ENCODE measurements at places on chromosomes 2 and 18.

DNA sequence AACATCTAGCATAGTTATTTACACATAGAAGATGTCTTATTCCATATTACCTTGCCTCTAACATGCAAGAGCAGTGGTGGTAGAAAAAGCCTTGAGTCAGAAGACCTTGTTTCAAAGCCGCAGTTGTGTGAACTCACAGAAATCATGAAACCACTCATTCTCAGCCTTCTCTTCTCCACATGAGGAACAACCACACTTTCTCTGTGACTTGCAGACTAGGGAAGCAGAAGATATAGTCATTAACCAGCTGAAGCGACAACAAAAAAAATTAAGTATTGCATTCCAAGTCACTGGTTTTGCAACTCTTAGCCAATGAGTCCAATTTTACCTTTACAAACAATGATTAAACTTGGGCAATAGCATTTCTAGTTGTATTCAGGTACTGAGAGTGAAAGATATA is 19.0 kb downstream of the TWSG1 start:
- no peak for DNase-seq

- no peak for DNase-seq
Observed at GRCh38 chr2:148238561-148238960, 217.7 kb downstream of the MBD5 start.

GRCh38 chr2:111167076-111167862 is 46.6 kb downstream of the BCL2L11 start:
- no peak for DNase-seq

GRCh38 chr18:48949606-48950535 is 894 bp downstream of the SMAD7 start:
- DNase-seq = peak; percentile 52

DNA sequence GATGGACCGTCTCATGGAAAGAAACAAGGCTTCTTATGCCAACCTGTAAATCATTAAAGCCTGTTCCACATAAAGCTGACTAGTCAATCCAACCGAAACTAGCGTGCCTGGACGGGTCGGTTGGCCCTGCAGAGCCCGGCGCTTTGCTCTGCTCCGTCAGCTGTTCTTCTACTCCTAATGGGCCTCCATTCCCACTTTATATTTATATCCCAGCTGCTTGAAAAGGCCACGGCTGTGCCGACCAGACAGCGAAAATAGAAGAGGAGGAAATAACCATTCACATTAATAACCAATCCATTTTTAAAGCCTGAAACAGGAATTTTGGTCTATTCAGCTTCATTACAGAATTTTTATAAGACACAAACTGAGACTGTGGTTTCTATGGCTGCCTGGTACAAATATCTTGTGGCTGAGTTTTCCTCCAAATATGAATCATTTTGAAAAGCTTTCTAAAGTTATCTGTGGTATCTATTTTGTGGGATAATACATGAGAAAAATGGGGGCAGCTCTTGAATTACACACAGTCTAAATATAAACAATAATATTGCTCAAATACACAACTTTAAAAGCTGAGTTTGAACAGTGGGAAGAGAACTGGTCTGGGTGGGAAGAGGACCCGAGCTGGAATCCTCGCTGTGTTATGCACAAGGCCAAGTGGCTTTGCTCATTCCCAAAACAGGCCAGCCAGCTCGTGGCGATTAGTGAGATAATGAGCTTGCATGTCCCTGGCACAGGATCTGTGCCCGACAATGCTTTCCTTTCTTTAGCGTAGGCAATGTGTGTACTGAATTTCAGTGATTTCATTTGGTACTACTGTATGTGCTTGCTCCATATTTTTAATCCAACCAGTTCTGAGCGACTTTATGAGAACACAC is 10.5 kb upstream of the FAM124B start:
- peak; percentile 13 for DNase-seq

GRCh38 chr2:183416753-183417152 is 292.5 kb downstream of the NUP35 start:
- DNase-seq = no peak

DNA sequence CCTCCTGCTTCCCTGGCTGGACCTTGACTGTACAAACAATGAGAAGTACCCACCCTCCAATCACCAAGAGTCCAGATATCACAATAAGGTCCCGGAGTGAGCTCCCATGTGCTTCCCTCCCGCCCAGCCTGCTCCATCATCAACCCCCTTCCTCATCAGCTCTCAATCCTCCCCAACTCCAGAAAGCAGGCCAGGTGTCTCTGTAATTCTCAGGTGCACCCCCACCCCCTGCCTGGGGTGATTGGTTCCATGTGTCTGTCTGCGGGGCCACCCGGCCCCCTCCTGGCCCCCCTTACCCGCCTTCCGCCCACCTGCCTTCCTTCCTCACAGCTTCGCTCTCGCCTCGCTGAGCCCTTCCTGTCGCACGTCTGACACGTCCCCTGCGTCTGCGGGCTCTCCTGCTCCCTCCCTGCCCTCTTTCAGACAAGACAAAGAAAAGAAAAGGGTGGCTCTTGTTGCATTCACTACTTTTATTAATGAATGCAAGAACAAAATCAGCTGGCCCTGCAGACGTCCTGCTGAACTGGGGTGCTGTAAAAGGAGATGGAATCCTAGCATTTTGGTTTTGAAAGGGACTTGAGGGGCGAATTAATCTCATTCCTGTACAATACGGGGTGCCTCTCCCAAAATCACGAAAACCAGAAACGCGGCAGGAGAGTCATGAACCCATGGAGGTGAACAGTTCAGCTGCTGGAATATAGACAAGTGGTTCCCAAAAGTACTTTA is 26.5 kb upstream of the IGFBP2 start:
- DNase-seq = no peak

DNA sequence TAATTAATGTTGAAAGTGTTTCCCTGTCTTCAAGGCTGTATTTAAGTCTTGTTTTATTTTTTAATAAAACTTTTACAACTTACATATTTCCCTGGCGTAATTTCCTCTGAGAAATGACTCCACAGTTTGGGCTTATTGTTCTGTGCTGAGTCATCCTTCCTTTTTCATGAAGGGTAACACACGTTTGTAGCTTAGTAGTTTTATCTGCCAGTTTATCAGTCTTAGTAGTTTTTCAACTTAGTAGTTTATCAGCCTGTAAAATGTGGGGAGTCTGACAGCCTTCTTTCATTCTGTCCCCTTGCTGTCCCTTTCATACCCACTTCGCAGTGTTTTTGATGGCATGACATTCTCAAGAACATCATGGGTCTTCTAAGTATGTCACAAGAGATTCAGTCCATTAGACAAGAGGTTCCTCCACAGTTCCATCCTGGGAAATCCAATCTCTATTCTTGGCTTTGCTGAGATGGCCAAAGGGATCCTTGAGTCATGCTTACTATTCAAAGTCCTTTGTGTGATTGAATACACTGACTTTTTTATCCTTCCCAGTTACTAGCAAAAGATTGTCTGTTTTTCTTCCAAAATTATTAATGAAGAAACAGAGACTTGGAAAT is 60.0 kb upstream of the SGPP2 start:
- DNase-seq = no peak

DNA sequence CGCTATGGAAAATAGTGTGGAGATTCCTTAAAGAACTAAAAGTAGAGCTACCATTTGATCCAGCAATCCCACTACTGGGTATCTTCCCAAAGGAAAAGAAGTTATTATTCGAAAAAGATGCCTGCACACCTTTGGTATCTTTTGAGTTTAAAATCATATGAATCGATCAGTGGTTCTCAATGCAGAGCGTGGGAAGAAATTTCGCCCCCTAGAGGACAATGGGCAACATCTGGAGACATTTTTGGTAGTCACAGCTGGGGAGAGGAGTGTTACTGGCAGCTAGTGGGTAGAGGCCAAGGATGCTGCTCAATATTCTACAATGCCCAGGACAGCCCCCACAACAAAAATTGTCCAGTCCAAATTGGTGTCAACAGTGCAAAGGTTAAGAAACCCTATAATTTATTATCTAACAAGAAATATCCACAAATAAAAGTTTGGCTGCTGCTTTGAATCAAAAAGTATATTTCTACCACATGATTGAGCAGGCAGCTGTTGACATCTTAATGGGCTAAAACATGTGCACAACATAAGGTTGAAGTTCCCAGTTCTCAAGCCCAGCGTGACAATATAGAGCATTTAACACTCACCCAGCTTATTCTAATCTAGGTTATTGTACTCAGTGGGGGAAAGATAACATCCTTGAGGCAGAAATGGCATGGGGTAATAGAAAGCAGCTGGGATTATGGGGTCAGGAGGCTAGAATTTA is 425.7 kb downstream of the LRATD1 start:
- DNase-seq = no peak

- DNase-seq = no peak
Observed at GRCh38 chr2:37489041-37489456, 144.6 kb downstream of the QPCT start.

DNA sequence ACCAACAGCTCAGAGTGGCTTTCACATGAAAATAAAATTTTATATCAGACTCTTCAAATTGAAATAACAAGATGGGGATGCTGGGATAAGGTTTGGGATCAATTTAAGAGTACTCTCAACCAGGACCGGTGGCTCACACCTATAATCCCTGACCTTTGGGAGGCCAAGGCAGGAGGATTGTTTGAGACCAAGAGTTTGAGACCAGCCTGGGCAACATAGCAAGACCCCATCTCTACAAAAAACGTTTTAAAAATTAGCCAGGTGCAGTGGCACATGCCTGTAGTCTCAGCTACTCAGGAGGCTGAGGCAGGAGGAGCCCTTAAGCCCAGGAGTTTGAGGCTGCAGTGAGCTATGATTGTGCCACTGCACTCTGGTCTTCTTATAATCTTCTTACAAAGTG is 2.6 kb downstream of the LMAN2L start:
- no peak for DNase-seq

DNA sequence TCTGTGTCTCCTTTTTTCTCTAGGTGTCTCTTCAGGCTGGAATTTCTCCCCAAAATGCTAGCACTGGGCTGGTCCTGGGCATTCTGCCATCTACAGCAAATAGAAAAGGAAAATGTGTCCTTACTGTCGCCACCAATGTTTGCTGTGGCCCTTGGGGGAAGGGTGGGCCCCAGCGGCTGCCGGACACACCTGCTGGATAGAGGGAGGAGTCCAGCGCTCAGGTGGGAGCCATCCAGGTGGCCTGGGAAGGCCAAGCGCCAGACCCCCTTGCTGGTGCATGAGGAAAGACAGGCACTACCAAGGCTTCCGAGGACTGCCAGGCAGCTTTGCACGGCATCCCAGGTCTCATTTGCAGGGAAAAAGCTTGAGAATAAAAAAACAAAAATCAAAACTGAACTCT is 147.7 kb upstream of the GATA6 start:
- no peak for DNase-seq

DNA sequence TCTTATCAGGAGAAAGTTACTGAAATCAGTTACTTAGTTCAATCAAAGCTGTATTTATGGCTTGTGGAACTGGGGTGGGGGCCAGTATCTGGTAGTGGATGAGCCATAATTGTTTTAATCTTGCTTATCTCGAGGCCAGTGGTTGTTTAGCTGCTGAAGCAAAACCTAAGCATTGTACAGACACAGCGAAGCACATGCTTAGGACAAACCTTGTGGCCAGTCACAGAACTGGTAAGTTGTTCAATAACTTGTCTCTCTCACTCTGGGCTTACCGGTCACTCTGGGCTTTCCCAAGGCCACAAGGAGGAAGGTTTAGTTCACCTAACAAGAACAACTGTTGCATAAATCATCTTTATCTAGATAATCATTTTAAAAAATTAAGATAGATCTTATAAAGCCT is 296.6 kb upstream of the NETO1 start:
- no peak for DNase-seq

DNA sequence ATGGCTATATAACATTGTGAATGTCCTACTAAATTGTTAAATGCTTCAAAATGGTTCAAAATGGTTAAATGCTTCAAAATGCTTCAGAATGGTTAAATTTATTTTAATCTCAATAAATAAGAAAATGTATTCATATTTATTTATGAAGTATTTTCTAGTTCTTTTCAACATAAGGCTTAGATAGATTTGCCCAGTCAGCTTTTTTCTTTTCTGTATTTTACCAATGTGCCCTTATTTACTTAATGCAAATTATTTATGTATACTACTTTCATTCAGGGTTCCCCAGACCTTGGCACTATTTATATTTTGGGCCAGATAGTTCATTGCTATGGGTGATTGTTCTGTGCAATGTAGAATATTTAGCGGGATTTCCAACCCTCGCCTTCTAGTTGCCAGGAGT is 546.7 kb downstream of the RIT2 start:
- DNase-seq = no peak

DNA sequence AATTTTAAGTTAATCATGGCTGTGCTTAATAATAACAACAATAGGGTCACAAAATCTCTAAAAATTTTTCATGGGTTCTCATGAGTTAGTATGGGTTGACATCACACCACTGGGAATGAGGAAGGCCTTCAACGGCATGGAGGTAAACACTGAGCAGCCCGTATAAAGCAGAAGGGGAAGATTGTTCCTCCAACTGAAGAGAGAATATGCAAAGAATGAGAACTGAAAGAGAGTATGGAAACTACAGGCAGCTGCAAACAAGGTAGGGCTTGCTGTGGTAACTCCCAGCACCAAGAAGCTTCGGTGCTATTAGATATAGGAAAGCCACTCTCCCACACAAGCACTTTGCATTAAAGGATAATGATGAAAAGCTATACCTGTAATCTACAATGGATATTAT is 1242.3 kb upstream of the CELF4 start:
- no peak for DNase-seq

- DNase-seq = no peak
Observed at GRCh38 chr18:23238152-23238531, 102.9 kb downstream of the CABLES1 start.

- DNase-seq = no peak
Observed at GRCh38 chr2:41717839-41718238, 330.0 kb upstream of the PKDCC start.

- no peak for DNase-seq
Observed at GRCh38 chr2:195686564-195686963, 29.5 kb downstream of the SLC39A10 start.

DNA sequence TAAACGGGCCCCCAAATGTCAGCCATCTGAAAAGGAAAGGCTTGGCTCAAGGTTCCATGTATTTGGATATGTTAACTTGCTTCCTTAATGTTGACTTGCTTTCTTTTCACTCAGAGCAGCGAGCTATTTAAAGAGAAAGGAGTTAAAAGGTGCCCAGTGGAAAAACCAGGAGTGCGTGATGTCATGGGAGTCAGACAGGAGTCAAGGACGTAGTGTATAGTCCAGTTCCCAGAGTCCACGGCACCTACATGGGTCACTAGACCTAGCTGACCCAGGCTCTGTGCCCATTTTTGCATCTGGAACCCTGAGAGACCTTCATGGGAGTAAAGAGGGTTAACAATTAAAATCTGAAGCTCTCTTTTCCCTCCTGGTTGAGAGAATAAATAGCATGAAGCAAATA is 19.8 kb downstream of the SLC3A1 start:
- no peak for DNase-seq

DNA sequence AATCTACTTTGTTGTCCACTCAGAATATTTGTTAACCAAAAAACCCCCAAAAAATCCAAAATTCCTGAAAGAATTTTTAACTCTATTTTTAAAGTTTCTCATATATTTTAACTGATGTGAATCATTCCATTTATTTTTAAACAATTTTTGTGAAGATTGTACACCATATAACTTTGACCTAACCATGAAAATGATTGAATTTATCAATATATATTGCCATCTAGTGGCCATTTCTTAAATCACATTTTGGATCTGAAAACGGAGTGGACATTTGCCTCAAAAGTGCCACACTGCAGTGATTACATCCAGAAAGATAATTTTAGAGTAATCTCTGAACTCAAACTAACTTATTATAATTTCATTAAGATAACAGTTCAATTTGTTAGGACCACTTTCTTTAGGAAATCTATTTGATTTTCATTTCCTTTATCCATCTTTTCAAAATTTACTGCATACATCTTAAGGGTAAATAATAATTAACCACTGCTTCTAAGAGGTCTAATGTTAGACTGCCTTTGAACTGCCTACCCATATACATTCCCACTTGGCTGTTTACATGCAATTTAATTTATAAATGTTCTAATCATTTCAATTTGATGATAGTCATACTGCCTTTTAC is 71.1 kb downstream of the DSC3 start:
- no peak for DNase-seq
